ENCODE measurements at places on chromosomes 1 and 21.

GRCh38 chr21:18801468-18801867 is 397.9 kb upstream of the TMPRSS15 start:
- no peak for DNase-seq

- DNase-seq: no peak
Observed at GRCh38 chr1:195005338-195005737, 1602.9 kb downstream of the KCNT2 start.

DNA sequence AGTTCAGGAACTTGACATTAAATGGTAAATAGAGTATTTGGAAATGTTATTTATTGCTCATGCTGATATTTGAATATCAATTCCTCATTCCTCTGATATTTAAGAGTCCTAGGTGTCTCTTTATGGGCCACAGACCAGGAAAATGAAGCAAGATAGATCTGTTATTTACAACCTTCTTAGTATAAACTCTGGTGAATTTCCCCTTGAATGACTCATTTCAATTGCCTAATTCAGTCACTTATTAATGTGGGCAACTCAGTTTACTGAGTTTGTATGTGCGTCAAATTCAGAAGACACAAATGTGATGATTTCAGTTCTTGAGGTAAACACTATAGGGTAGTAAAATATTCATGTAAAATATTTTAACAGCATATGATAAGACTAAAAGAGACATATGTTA is 1404.4 kb upstream of the PRMT6 start:
- DNase-seq: no peak

- DNase-seq: no peak
Observed at GRCh38 chr1:13888351-13888986, 188.5 kb downstream of the PRDM2 start.

GRCh38 chr1:8274352-8274751 is 43.6 kb upstream of the SLC45A1 start:
- DNase-seq: no peak

DNA sequence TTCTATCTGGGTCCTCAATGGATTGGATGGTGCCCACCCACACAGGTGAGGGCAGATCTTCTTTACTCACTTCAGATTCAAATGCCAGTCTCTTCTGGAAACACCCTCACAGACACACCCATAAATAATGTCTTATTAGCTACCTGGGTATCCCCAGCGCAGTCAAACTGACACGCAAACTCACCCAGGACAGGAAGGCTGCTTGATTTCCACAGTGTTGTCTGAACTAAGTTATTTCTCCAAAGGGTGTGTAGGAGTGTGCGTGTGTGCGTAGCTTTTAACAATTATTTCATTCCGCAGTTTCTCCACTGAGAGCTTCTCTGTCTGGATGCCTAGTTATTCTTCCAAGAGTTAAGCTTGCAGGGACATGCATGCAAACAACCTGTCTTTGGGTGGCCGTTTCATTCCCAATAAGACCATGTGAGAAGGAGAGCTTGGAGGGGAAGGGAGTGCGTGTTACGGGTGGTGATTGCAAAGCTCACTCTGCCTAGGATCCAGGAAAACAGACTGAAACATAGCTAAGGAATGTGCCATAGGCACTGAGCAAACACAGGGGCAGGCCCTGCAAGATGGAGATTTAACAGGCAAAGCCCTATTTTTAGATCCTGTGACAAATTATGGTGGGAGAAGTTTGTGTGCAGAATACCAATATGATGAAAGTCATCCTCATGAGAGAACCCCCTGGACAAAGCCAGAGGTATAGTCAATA is 269.7 kb downstream of the DYRK1A start:
- peak; percentile 71 for DNase-seq

- no peak for DNase-seq
Observed at GRCh38 chr1:11507309-11507708, 28.4 kb downstream of the DISP3 start.

GRCh38 chr1:4170548-4171340 is 270.7 kb upstream of the C1orf174 start:
- DNase-seq: no peak

DNA sequence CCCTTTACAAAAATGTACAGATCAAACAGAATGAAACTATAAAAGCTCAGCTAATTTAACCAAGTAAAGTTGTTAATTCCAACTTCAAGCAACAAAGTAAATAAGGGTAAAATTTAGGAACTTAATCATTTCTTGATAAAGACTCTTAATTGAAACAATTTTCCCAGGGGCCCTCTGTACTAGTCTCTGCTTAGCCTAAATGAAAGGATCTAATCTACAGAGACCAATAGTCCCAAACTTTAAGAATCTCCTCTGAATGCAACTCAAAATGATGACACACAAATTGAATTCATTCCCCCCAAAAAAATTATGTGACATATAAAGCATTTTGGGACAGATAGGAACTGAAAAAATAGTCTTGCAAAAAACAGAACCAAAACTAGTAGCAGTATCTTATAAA is 16.6 kb downstream of the EYA3 start:
- DNase-seq: no peak

- no peak for DNase-seq
Observed at GRCh38 chr1:82226186-82226505, 425.4 kb downstream of the ADGRL2 start.

DNA sequence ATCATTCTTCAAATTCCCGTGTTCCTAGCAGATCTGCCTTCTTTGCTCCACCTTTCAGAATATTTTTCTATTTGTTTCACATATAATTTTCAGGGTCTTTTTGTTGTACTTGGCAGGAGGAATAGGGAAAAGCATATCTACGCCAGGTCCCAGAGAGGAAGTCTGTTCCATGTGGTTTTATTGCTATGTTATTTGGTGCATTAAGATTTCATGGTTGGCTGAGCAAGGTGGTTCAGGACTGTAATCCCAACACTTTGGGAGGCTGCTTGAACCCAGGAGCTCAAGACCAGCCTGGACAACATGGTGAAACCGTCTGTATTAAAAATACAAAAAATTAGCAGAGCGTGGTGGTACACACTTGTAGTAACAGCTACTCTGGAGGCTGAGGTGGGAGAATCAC is 36.1 kb downstream of the COL6A1 start:
- no peak for DNase-seq

DNA sequence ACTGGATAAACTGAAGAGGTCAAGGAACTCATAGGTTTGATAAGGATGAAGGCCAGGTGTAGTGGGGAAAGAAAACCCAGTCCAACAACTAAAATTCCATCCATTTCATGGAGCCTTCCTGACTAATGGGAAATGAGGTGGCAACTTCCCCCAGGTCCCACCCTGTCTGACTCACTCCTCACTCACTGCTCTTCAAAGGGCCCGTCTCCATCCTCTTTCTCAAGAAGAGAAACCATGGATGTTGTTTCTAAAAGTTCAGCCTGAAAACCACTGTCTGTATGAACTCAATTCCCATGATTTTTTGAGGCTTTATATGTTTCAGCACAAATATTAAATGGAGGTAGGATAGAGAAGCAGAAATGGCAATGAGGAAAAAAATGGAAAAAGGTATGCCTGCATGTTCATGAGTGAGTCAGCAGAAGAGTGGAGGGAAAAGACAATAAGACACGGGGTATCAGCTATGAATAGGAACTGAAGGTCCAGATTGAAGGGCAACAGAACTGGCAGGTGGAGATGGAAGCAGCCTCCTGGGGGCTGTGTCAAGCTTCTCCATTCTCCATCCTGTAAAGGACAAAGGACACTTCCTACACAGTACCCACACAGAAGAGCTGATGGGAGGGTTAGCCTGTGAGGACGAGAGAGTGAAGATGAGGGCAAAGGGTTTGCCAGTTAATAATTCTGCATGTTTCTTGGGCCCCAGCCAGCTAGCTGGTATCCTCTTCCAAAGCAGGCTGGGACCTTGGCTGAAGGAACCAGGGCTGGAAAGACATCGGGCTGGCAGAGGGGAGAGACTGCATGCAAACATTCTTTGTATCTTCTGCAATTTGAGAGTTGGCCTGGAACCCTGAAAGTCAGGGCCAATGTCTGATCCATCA is 5.5 kb upstream of the ELOVL1 start:
- peak; percentile 45 for DNase-seq

DNA sequence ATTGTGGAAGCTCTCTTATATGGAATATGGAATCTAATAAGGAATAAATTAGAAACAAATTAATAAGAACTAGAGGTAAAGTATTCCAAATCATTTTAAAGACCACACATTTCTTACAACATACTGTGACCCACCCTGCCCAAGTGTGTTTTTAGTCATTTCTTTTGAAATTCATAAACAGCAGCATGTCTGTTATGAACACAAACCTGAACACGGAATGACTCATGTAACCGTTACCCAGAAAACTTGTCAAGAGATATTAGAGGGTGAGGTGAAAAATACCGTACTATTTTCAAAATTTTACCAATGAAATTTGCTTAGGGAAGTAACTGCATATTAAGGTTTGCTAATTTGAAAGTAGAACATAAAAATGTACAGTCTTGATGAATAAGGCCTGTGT is 48.4 kb downstream of the SNX7 start:
- no peak for DNase-seq

DNA sequence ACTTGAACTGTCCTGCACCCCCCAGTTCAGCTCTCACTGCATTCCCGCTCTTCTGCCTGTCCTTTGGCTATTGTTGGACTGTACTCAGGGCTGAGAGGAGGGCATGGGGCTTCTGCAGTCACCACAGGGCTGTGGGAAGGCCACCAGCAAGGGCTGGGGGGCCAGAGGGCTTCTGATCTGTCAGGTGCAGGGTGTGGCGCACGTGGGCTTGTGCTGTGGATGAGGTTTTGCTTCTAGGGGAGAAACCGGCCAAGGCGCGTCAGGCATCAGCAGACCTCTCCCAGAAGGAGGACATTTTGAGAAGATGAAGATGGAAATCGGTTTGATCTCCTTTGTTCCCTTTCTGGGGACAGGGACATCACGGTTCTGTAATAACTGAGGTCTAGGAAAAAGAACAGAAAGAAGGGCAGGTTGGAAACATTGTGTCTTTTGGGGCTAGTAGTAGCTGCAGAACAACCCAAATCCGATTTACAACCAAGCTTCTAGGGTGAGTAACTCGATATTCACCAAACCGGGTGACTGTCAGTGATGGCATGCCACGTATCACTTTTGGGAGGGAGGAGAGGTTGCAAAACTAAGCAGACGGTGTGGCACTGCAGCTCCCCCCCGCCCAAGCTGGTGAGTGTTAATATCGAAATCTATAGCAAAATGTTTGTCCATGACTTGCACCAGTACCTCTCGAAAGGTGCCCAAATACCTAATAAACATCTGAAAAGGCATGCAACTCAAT is 40.9 kb downstream of the AGPAT3 start:
- no peak for DNase-seq

- no peak for DNase-seq
Observed at GRCh38 chr21:45334591-45335081, 46.9 kb upstream of the POFUT2 start.

- DNase-seq: no peak
Observed at GRCh38 chr1:27074175-27074780, 61.6 kb upstream of the TENT5B start.

DNA sequence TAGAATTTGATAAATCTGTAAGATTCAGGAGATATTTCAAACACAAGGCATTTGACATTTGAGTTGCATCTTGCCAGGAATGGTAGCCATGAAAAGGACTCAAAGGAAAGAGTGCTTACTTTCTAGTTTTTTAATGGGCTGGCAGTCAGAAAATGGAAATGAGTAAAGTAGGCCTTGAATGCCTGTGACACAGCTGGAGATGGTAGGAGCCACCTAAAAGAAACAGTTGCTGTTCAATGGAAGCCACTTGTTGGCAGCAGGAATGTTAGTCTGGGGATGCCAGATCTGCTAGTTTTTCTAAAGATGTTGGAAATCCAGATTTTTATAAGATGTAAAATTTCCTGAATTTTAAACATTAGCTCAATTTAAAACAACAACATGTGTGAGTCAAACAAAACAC is 43.6 kb downstream of the CACHD1 start:
- DNase-seq: no peak

- DNase-seq: no peak
Observed at GRCh38 chr1:85135392-85135798, 65.4 kb downstream of the SYDE2 start.

- no peak for DNase-seq
Observed at GRCh38 chr1:216032961-216033614, 390.2 kb downstream of the USH2A start.

GRCh38 chr1:8409106-8409505 is 91.2 kb downstream of the SLC45A1 start:
- DNase-seq: no peak

GRCh38 chr1:214332946-214333798 is 52.2 kb downstream of the SMYD2 start:
- no peak for DNase-seq

GRCh38 chr1:212286556-212287131 is 1.4 kb downstream of the PPP2R5A start:
- no peak for DNase-seq

- no peak for DNase-seq
Observed at GRCh38 chr21:30306884-30307283, 13.2 kb downstream of the KRTAP26-1 start.

GRCh38 chr1:3999941-4000735 is 100.1 kb upstream of the C1orf174 start:
- DNase-seq: no peak

DNA sequence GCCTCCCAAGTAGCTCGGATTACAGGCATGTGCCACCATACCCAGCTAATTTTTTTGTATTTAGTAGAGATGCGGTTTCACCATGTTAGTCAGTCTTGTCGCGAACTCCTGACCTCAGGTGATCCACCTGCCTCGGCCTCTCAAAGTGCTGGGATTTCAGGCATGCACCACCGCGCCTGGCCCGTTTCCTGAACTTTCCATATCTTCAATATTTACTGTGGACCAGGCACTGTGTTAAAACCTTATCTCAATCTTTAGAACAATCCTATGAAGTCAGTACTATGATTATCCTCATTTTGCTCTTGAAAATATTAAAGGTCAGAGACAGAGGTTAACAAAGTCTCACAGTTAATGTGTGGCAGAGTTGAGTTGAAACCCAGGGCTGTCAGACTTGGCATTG is 1.6 kb upstream of the ADCY10 start:
- DNase-seq: no peak

DNA sequence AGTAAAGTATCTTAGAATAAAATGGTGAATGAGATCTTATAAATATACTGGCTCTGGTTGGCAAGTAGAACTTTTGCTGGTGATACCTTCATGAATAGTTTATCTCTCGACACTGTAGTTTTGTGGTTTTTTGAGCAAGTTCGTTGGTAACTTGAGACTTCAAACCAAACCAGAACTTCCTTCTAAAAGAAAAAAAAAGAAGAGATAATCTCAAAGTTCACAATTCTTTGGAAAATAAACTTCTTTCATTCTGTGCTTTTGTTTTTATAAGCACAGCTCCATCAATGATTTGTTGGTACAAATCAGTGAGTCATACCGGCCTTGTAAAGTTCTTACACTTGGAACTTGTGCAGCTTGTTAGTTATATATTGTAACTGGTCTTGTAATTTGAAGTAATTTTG is 2.3 kb downstream of the HIPK1 start:
- peak; percentile 15 for DNase-seq

DNA sequence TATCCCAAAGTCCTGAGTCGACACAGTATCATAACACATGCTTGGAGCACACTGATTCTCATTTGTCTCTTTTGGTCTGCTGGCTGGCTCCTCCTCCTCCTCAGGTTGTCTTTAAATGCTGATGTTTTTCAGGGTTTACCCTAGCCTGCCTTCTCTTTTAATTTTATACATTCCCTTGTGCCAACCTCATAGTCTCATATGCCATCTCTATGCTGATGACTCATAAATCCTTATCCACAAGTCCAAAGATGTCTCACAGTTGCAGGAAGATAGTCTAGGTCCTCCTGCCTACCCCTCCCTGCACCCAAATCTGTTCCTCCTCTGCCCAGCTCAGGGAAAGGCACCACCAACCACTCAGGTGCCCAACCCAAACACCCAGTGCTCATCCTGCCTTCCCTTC is 108.3 kb downstream of the SIPA1L2 start:
- no peak for DNase-seq

All from GM04503 (cell line).